Spinal cord (tissue), 10 donors: ENCODE measurements at places on chromosomes 13 and 19. TPM values are rescaled to one million over a fixed set of nuclear protein-coding genes. Genes with fewer than 3 reads are reported as not detected.

GRCh38 chr19:43525836-43526771 is 897 bp downstream of the ETHE1 start:
- no peaks in the 10 kb centered on the region for H3K27me3 ChIP-seq
- peak overlapping the region; percentile 71 for H3K4me3 ChIP-seq
- peaks cover 24% of the 10 kb centered on the region for H3K4me1 ChIP-seq

DNA sequence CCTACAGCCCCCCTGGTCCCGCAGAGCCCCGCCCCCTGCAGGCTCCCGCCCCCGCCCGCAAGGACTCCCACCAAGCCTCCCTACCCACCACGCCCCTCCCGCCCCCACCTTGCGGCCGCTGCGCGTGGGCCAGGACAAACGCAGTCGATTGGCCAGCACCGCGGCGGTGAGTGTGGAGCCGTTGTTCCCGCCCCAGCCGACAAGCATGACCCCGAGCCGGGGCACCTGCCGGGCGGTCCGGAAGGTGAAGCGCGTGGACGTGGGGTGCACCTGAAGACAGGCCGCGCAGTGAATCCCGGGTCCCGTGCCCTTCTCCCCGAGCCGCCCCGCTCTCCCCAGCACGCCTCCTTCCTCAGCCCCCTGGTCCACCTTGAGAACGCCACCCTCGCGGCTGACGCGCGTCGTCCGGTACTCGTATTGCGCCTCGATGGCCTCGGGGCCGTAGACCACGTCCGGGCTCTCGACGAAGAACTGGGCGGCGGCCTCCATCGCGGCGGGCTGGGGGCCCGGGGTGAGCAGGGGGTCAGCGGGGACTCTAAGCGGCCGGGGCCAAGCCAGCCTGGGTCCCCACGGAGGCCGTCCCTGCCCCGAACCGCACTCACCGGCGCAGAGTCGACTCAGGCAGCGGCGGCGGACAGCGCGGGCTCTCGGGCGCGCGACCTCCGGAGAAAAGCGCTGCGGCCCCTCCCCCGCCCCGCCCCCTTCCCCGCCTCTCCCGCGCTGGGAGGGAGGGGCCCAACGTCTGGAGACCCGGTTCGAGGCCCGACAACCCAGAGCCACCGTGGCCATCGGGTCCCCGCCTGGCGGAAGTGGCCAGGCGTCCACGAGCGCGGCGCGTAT is at the start of gene ISYNA1:
ISYNA1 (minus strand) TSS at position 643 of the 840 bp plus-strand sequence; CDS start at position 489, 154 bp downstream.
- H3K27ac ChIP-seq = peak within 1 kb of the TSS; percentile 71
- H3K36me3 ChIP-seq = peaks cover 56% of the 10 kb centered on the region
- no peaks in the 10 kb centered on the region for H3K27me3 ChIP-seq
- peak within 1 kb of the TSS; percentile 68 for H3K4me3 ChIP-seq
- DNase-seq = peak; percentile 84
- H3K4me1 ChIP-seq = peaks cover 48% of the 10 kb centered on the region

The GRWD1 gene
- 22.0 TPM for polyA plus RNA-seq

- peaks cover 34% of the 10 kb centered on the region for H3K4me1 ChIP-seq
- H3K36me3 ChIP-seq = peaks cover 4% of the 10 kb centered on the region
- H3K4me3 ChIP-seq = no peak overlapping the region
- H3K27me3 ChIP-seq = peaks cover 86% of the 10 kb centered on the region
- no peak overlapping the region for H3K27ac ChIP-seq
Observed at GRCh38 chr13:112062571-112063570, 4.1 kb upstream of the SOX1 start.

DNA sequence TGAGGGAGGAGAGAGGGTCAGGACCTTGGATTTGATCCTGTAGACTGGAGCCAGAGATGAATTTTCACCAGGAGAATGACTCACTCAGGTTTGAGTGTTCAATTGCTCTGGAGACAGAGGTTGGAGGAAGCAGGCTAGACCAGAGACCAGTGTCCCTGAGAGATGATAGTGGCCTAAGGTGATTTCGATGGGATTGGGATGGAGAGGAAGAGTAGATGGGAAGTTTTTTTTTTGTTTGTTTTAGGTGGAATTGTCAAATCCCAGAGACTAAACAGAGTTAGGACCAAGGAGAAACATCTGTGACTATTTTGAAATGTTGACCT is 2.3 kb downstream of the CEBPG start:
- H3K36me3 ChIP-seq = no peaks in the 10 kb centered on the region
- peaks cover 17% of the 10 kb centered on the region for H3K4me1 ChIP-seq
- no peak overlapping the region for H3K4me3 ChIP-seq

The MYH14 gene
- 16.8 TPM for polyA plus RNA-seq

The CD177 gene
- polyA plus RNA-seq = not detected

The RPL18A gene
- 927 TPM for polyA plus RNA-seq

The UPF1 gene
- 57.5 TPM for polyA plus RNA-seq

DNA sequence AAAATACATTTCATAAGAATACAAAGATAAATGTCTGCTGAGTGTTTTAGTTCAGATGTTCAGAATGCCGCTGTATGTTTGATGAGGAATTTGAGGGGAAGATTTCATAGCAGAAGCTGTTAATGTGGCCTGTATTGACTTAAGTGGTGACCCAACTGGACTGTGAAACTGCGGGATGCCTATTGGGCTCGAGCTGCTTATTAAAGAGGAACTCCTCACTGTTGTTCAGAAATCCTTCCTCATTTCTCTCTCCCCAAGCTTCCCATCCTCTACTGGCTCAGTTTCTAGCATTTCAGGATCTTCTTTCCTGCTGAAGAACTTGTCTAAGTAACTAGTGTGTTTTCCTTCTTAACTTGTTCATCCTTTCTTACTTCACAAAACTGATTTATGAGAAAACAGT is 20.4 kb downstream of the DGKH start:
- no peaks in the 10 kb centered on the region for H3K27me3 ChIP-seq
- no peak for DNase-seq
- no peak overlapping the region for H3K4me3 ChIP-seq
- no peaks in the 10 kb centered on the region for H3K4me1 ChIP-seq
- H3K36me3 ChIP-seq = no peaks in the 10 kb centered on the region

GRCh38 chr13:72141855-72142519 is 275.0 kb upstream of the DACH1 start:
- no peak for DNase-seq
- no peak overlapping the region for H3K27ac ChIP-seq
- H3K27me3 ChIP-seq = no peaks in the 10 kb centered on the region
- no peaks in the 10 kb centered on the region for H3K36me3 ChIP-seq
- H3K4me3 ChIP-seq = no peak overlapping the region

DNA sequence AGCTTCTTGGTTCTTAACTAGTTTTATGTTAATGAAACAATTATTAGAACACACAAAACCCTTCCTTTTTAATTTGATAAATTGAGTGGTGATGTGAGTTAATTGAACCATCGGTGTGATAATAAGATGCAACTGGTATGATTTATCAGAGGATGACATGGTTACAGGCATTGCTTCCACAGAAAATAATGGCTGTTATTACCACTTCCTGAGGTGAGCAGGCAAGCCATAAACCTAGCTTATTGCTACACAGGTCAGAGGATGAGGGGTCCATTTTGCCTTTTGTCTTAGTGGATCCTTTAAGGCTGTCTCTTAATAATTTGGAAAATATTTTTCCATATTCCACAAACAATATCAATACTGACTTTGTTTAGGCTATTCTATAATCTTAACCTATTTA is 226.6 kb upstream of the EDNRB start:
- no peak overlapping the region for H3K4me3 ChIP-seq
- no peaks in the 10 kb centered on the region for H3K4me1 ChIP-seq
- no peak overlapping the region for H3K27ac ChIP-seq
- no peaks in the 10 kb centered on the region for H3K36me3 ChIP-seq

GRCh38 chr19:8731428-8732169 is 10.2 kb downstream of the OR2Z1 start:
- H3K27me3 ChIP-seq = no peaks in the 10 kb centered on the region
- no peak overlapping the region for H3K4me3 ChIP-seq
- H3K27ac ChIP-seq = no peak overlapping the region
- no peaks in the 10 kb centered on the region for H3K4me1 ChIP-seq
- no peaks in the 10 kb centered on the region for H3K36me3 ChIP-seq
- DNase-seq = no peak

- H3K36me3 ChIP-seq = no peaks in the 10 kb centered on the region
- H3K4me1 ChIP-seq = no peaks in the 10 kb centered on the region
- H3K27me3 ChIP-seq = no peaks in the 10 kb centered on the region
- H3K27ac ChIP-seq = no peak overlapping the region
- no peak for DNase-seq
- no peak overlapping the region for H3K4me3 ChIP-seq
Observed at GRCh38 chr13:27405546-27406134, 18.8 kb upstream of the GTF3A start.
